NCI-H1105 (cell line): ENCODE measurements at places on chromosomes 3 and 15.

DNA sequence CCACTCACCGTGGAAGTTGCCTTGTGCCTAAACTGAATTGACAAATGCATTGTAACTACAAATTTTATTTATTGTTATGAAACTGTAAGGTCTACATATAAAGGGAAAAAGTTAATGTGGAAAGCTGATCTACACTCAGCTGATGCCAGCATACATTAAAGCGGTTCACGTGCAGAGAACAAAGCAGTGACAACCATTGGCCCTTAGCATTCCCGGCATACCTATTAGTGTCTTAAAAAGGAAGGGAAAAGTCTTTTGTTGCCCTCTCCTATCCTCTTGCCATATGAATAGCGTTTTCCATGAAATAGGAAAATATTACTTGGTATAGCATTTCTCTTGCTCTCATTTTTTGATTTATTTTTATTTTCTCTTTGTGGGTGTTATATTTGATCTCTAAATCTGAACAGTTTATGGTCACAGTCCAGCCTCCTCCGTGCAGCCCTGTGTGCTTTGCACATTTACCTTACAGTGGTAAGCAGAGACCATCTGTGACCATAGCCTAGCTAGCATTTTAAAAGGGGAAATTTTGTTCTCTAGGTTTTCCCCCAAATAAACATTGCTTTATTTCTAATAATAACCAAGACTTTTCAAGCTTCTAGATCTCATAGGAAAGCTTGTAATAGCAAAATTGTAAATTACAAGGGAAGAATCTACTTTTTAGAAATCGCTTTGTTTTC lies 89.7 kb upstream of the CGNL1 start:
- no peak for DNase-seq

DNA sequence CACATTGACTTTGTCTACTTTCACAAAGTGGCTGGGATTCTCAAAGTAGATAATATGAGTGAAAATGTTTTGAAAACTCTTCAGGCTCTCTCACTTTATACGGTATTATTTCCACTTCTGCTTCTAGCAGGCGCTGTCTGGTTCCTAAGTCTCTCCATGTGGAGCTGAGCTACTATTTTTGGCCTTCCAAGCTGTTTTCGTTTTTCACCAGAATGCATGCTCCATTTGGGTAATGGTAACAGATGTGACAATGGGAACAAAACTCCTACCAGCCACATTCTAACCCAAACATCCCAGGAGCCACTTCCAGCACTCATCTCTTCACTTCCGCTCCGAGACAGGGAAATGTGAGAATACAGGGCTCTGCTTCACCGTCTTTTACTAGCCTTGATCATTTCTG lies 586.7 kb downstream of the NTRK3 start:
- DNase-seq: no peak

DNA sequence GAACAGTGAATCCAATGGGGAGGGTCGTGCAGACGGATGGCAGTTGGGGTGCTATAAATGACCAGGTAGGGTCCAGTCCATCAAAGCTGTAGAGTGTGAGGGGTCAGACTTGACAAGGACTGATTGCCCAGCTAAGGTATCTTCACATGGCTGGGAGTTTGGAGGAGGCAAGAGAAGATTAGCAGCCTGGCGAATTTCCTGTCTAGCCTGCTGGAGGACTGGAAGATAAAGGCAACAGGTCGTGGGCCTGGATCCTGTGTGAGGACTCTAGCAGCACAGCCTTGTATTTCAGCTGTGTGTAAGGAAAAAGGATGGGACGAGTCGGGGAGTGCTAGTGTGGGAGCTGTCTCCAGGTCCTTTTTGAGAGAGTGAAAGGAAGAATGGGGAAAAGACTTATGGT lies 17.6 kb downstream of the CCR5AS start:
- DNase-seq: no peak

- no peak for DNase-seq
Observed at GRCh38 chr3:20924646-20925385, 738.8 kb upstream of the SGO1 start.

DNA sequence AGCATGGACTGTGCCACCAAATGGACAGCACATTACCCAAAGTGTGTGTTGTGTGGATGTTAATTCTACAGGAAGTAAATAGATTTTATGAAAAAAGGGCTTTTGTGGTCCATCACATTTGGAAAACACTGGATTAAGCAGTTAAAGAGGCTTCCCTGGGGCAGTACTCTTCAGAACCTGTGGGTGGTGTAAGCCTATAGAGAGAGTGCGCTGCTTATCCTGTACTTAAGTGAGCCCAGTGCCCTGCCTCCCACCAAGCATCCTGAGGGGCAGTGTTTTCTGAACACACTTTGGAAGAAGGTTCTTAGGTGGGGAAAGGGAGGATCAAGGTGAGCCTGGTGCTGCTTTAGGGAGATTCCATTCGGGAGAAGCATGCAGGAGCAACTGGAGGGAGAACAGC lies 10.9 kb downstream of the TTLL3 start:
- DNase-seq: no peak

DNA sequence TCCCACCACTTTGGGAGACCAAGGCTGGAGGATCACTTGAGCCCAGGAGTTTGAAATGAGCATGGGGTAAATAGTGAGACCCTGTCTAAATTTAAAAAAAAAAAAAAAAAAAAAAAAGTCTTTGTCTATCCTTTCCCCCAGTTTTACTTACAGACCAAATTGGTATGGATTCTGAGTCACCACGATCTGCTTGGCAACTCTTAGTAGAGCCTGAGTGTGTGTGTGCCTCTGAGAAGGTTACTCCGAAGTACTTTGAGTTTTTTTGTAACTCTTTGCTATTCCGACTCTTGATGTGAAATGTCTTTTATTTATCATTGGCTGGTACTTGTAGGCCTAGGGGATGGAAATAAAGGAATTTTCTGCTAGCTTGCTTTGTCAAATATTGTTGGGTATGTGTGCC lies 63.3 kb downstream of the RBM6 start:
- DNase-seq: no peak

- no peak for DNase-seq
Observed at GRCh38 chr3:112407214-112407887, 74.4 kb downstream of the CD200 start.

- DNase-seq: no peak
Observed at GRCh38 chr15:25700916-25701315, 162.2 kb downstream of the ATP10A start.

- DNase-seq: no peak
Observed at GRCh38 chr3:59519094-59519493, 469.3 kb upstream of the CFAP20DC start.

GRCh38 chr3:137165117-137165806 lies 207.5 kb downstream of the IL20RB start:
- no peak for DNase-seq

GRCh38 chr15:99207672-99208071 lies 41.7 kb downstream of the TTC23 start:
- DNase-seq: no peak

- DNase-seq: no peak
Observed at GRCh38 chr3:196796317-196796716, 56.7 kb downstream of the PAK2 start.

- no peak for DNase-seq
Observed at GRCh38 chr3:195458316-195458717, 15.5 kb upstream of the ACAP2 start.

DNA sequence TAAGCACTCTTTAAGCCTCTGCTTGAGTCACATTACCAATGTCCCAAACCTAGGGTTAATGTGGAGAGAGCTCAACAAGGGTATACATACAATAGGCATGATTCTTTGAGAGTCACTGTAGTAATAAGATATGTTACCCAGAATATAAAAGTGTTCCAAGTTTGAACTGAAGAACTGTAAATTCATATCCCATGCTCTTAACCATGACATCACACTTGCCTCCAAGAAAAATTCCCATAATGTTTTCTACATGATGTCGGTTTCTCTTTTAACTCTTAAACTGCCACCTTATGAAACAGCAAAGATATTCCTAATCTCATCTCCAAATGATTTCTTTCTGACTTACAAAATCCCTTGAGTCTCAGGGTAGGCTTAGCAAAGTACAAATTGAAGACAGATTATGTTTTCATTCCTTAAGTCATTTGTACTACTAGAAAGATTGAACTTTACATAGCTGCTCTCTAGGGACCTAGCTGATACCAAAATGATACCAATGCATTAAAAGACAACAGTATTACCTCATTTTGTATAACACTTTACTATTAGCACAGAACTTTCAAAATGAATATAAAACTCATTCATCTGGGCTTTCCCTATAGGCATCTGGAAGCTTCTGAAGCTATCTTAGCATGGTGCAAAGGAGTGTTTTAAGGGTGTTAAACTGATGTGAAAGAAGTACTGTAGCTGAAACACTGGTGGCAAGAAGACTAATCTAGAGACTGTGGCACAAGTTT lies 127.1 kb downstream of the KCNMB2 start:
- no peak for DNase-seq

- DNase-seq: no peak
Observed at GRCh38 chr3:87045473-87045872, 54.5 kb upstream of the VGLL3 start.

DNA sequence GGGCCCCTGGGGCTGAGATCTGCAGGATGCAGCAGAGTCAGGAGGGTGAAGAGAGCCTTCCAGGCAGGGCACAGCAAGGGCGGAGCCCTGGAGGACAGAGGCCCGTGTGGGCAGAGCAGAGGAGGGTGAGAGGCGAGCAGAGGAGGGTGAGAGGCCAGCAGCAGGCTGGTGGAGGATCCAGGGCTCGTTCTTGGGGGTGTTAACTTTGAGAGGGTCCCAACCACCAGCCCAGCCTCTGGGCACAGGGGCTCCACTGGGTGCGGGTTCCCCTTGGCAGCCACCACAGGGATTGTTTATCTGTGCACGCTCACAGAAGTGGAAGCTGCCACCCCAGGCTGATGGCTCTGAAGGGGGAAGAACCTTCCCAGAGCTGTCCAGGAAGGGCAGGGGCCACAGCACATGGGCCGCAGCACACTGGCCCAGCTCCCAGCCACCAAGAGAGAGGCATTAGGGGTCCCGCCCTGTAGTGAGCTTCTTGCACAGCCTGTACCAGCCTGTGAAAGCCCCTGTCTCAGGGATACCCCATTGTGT lies 9.3 kb upstream of the PLXND1 start:
- no peak for DNase-seq

DNA sequence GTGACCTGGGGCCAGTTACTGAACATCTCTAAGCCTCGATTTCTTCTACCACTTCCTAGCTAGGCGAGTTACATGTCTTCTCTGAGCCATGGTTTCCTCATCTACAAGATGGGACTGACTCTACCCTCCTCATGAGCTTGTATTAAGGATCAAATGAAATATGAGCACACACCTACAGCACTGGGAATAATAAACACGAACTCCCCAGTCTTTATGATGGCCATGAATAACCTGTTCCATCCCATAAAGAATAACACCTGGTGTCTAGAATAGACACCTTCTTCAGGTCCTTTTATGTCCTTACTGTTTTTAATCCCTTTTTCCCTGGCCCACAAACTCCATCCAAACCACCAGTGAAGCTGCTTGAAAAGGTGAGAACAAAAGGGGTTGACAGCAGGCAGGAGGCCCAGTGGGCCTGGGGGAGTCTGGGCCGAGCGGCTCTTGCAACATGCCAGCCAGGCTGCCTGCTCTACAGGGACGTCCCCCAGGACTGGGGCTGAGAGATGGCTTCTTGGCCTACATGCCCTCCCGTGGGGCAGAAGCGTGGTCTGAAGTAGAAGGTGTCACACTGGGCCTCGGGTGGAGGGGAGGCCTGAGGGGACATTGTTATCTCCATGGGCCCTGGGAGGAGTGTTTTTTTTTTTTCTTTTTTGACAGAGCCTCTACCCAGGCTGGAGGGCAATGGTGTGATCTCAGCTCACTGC lies 178.2 kb downstream of the RAB11A start:
- DNase-seq: no peak

- no peak for DNase-seq
Observed at GRCh38 chr3:44021651-44022594, 219.8 kb upstream of the TOPAZ1 start.

DNA sequence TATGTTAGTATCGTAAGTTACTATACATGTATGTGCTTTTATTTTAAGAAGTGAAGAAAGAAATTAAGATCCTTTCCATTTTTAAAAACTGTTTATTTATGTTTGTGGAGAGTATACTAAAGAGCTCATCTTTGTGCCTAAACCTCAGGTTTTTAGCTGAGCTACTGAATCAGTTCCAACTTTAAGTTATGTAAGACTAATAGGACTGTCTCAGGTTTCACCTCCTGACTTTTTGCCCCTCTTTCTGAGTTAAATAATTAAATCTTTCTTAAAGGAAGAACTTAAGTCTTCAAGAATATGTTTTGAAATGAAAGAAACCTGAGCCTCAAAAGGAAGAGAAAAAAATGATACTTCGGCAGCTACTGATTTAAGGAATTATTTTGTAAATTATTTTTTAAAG lies 2.6 kb downstream of the SLMAP start:
- DNase-seq: no peak

- DNase-seq: no peak
Observed at GRCh38 chr3:106425026-106425425, 556.2 kb upstream of the CBLB start.

DNA sequence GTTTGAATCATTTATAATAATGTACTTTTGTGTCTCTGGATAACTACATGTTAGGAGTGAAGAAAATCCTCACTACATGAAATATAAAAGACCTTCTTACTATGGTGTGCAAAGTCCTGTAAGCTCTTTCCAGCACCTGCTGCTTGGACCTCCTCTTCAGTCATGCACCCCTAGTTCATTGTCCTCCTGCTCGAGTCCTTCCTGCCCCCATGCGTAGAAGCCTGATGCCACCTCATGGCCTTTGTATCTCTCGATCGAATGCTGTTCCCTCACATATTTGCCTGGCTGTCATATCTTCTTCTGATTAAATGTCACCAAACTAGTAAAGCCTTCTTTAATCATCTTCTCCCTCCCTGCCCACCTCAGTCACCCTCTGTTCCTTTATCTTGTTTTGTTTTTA lies 49.9 kb upstream of the SUCLG2 start:
- DNase-seq: no peak
